HTR-8/SVneo (cell line): ENCODE measurements at places on chromosomes 7 and 10.
A peak's percentile ranks its signal among the peaks of the same experiment; 100 is the strongest.

DNA sequence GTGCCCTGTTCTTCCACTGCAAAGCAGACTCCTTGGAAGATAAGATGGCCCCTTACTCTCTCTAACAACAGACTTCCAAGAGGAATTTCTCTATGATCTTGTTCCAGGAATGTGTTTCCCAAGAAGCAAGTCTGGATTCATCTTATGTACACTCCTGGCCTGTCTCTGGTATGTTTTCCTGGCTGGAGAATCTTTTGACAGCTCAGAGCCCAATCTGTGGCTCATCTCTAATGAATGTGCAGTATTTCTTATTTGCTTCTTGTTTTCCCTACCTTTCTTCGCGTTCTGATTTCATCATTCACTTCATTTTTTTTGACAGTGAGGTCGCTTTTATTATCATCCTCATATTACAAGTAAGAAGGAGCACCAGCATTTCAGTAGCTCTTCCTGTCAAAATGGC lies 53.0 kb upstream of the PITRM1 start:
- no peak for DNase-seq

DNA sequence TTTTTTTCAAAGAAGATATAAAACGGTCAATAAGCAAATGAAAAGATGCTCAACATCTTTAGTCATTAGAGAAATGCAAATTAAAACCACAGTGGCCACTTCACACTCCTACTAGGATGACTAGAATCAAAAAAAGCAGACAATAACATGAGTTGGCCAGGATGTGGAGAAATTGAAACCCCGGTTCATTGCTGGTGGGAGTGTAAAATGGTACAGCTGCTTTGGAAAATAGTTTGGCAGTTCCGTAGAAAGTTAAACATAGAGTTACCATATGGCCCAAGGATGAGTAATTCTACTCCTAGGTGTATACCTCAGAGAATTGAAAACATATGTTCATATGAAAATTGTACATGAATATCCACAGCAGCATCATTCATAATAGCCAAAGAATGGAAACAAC lies 573.3 kb downstream of the GALNT17 start:
- no peak for DNase-seq

DNA sequence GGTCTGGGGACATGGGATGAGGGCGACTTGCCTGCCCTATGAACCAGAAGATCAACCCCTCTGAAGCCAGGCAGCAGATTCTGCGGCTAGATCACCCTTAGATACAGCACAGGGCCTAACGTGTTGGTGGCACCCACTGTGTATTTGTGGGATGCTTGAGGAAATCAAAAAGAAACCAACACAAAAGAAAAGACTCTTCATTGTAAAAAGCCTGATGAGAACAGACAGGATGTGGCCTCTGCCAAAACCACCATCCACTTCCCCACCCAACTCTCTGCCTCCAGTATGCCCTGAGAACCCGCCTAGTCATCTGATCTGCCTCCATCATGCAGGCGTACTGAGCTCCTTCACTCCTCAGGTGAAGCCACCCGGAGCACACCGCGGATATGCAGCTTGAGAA lies 97.2 kb upstream of the INSYN2A start:
- no peak for DNase-seq

GRCh38 chr7:112174192-112174591 lies 32.0 kb downstream of the DOCK4 start:
- DNase-seq, result no peak

- no peak for DNase-seq
Observed at GRCh38 chr10:72086466-72087391, 1.6 kb downstream of the SPOCK2 start.

DNA sequence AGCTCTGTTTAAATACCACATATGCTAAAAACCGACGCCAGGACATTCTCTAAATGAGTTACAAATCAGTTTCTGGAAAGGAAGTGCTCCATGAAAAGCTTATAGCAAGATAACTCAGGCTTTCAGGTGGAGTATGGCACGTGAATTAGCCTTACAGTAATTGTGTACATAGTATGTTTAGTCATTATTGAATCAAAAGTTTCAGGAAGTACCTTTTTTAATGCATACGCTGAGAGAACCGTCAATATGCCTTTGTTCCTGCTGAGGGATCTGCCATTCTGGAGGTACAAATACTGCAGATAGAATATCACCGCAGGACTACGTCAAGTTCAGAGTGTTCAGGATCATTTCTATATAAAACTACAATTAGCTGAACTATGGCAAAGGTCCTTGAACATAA lies 45.7 kb downstream of the ANKMY2 start:
- no peak for DNase-seq

- peak; percentile 79 for DNase-seq
Observed at GRCh38 chr7:471866-472639, 47.6 kb downstream of the PDGFA start.

- no peak for DNase-seq
Observed at GRCh38 chr10:19791032-19791431, 25.2 kb upstream of the PLXDC2 start.

- DNase-seq, result no peak
Observed at GRCh38 chr7:72430531-72430930, 18.4 kb upstream of the CALN1 start.

- DNase-seq, result no peak
Observed at GRCh38 chr10:19111501-19112267, 63.1 kb downstream of the MALRD1 start.
